Chondrocyte (in vitro differentiated cells): ENCODE measurements at places on chromosomes 7 and 10.

GRCh38 chr10:101896225-101896877, 52.8 kb upstream of the KCNIP2 start:
- DNase-seq, result no peak

GRCh38 chr10:88975377-88975720, 15.2 kb upstream of the FAS start:
- no peak for DNase-seq

DNA sequence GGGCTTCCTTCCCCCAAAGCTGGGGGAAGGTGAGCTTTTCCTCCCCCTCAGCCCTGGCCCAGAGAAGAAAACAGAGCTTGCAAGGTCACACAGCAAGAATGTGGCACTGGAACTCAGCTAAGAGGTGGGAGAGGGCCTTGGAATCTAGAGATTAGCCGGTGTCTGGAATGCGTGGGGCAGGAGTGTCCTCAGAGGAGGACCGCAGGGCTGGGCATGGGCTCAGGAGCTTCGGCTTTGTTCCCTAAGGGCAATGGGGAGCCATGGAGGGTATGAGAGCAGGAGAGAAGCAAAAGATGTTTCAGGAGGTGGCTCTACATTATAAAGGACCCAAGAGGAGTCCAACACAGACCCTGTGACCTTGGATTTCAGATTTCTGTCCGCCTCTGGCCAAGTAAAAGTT, 127.2 kb upstream of the TNRC18 start:
- no peak for DNase-seq

- no peak for DNase-seq
Measured at GRCh38 chr10:93495654-93496321, 624 bp upstream of the CEP55 start.
